ENCODE measurements at places on chromosomes 12 and 14.

DNA sequence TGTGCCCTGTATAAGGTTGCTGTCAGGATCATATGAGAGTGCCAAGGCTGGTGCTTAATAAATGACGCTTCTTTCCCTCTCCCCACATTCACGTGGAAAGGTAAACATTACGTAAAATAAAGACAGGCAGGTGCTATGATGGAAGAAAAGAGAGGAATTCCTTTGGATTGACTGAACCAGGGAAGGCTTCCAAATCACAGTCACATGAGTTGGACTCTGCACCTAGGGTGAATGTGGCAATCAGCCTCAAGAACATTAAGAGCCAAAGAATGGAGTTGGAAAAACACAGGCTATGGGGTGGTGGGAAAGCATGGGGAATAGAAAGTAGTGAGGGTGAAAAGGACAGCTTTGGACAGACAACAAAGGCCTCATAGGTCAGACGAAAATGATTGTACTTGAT, 473.1 kb downstream of the VRK1 start:
- peaks cover 61% of the 10 kb centered on the region for H3K27me3 ChIP-seq
- no peaks in the 10 kb centered on the region for H3K4me1 ChIP-seq
- no peak overlapping the region for H3K4me3 ChIP-seq

DNA sequence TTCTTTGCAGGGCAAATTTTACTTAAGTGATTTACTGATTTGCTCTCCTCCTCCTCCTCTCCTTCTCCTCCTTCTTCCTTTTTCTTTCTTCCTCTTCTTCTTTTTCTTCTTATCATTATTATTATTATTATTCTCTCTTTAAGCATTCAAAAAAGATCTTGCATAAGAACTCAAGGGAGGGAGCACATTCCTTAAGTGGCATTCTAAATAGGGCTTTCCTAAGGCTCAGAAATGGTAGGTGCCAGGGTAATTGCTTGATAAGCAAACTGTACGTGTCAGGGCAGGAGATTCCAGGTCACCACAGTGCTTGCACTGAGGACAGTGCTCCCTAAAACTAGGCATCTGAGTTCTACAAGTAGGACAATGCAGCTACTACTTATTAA, 92.4 kb downstream of the SPTSSA start:
- DNase-seq: no peak
- no peaks in the 10 kb centered on the region for H3K4me1 ChIP-seq
- no peak overlapping the region for H3K27ac ChIP-seq
- no peaks in the 10 kb centered on the region for H3K36me3 ChIP-seq
- H3K27me3 ChIP-seq: peaks cover 22% of the 10 kb centered on the region

DNA sequence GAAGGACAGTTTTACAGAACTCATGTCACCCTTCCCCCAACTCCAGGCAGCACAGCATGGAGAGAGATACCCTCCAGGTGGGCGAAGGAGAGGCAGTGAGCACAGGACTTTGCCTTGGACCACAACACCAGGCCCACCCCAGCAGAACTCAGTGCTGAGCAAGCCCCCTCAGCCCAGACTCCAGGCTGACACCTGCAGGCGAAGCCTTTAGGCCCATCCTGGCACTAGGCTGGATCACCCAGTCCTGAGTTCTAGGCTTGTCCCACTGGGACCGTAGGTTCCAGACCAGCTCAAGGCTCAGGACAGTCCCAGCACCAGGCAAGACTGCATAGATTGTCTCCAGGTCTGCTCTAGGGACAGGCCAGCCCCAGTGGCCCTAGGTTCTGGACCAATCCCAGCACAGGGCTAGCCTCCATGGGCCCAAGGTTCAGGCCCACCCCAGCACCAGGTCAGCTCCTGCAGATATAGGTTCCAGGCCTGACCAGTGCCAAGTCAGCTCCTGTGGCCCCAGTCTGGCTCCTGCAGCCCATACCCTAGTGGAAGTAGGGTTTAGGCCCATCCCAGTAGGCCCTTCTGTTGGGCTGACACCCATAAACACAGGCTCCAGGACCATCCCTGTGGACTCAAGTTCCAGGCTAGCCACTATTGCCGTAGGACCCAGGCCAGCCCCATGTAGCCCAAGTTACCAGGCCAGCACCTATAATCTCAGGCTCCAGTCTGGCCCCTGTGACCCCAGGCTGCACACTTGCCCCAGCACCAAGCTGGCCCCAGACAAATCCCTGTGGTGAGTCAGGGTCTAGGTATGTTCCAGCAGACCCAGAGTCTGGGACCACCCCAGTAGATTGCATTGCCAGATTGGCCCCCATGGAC, 9.4 kb downstream of the WASHC3 start:
- peaks cover 33% of the 10 kb centered on the region for H3K4me1 ChIP-seq
- peaks cover 53% of the 10 kb centered on the region for H3K36me3 ChIP-seq

GRCh38 chr14:22601456-22601855, 3.4 kb downstream of the ABHD4 start:
- no peak overlapping the region for H3K27ac ChIP-seq
- peaks cover 18% of the 10 kb centered on the region for H3K4me1 ChIP-seq
- no peak for DNase-seq
- no peaks in the 10 kb centered on the region for H3K27me3 ChIP-seq
- peaks cover 21% of the 10 kb centered on the region for H3K36me3 ChIP-seq

DNA sequence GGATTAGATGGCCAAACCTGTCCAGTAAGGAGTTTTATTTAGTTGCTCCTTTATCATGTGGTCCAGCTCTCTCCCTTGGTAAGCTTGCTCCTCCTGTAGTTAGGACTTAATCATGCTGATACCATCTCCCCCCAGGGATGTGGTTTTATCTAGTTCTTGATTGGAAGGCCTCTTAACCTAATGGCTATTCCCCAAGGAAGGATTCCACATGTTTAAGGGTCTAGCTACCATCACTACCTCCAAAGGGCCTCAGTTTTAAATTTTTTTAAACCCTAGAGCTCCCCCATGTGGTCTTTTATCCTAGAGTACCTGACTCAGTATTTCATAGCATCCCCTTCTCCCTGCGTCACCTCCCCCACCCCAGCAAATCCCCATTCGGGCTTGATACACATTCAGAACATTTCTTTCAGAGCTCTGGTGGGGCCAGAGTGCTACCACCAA, 22.5 kb downstream of the MAP3K12 start:
- peaks cover 18% of the 10 kb centered on the region for H3K4me1 ChIP-seq
- peak overlapping the region; percentile 58 for H3K27ac ChIP-seq
- no peak overlapping the region for H3K4me3 ChIP-seq
- no peak for DNase-seq
- no peaks in the 10 kb centered on the region for H3K27me3 ChIP-seq

DNA sequence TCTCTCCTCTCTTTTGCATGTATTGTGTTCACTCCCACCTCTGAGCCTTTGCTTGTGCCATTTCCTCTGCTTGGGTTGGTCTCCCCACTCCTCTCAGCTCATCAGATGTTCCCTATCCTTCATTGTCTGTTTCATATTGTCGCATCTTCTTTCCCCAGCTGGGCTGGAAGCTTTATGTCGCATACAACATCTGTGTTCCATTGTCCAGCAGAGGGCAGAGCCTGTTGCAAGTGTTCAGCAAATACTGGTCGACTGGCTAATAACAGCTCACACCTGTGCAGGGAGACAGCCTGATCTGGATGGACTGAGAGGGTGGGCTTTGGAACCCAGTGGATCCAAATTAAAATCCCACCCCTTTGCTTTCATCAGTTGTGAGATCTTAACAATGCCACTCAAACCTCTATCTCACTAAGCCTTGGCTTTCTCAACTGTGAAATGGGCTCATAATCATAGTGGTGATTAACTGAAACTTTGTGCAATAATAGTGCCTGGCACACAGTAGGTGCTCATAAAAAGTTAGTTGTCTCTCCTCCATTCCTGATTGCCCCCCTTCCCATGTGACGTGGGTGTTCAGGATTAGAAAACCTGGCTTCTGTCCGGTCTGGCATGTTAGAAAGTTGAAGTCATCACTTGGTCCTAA, 75.8 kb downstream of the RIN3 start:
- no peak for DNase-seq
- H3K4me1 ChIP-seq: peaks cover 65% of the 10 kb centered on the region
- peak overlapping the region; percentile 96 for H3K27ac ChIP-seq
- H3K36me3 ChIP-seq: peaks cover 17% of the 10 kb centered on the region

GRCh38 chr14:95128140-95128539, 29.2 kb downstream of the DICER1 start:
- no peak overlapping the region for H3K4me3 ChIP-seq
- H3K27ac ChIP-seq: peak overlapping the region; percentile 30
- no peak for DNase-seq
- peaks cover 5% of the 10 kb centered on the region for H3K4me1 ChIP-seq

DNA sequence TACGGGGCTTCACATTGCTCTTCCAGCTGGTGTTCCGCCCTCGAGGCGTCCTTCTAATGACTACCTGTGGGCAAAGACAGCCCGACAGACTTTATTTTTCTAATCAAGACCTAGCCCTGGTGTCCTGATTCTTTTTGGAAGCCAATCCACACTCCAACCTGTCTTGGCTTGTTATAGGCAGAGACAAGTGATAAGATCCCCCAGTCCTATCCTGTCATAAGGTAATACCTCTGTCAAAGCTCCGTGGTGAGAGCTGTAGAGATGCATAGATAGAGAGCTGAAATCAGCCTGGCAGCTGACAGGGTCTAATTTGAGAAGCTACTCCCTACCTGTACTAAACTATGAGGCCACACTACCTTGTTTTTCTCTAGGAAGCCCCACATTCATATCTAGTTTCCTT, 11.5 kb upstream of the WNK1 start:
- no peak overlapping the region for H3K27ac ChIP-seq
- H3K36me3 ChIP-seq: no peaks in the 10 kb centered on the region
- no peaks in the 10 kb centered on the region for H3K27me3 ChIP-seq
- H3K4me1 ChIP-seq: peaks cover 13% of the 10 kb centered on the region
- no peak for DNase-seq

DNA sequence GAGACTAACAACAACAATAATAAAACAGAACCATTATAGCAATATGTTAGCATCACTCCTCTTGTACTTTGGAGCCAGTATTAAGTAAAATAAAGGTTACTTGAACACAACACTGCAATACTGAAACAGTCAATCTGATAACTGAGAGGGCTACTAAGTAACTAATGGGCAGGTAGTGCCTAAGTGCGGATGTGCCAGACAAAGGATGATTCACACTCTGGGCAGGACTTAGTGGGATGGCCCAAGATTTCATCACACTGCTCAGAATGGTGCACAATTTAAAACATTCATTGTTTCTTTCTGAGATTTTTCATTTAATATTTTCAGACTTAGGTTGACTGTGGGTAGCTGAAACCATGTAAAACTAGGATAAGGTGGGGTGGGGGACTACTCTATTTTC, 131.9 kb upstream of the CAND1 start:
- no peak overlapping the region for H3K4me3 ChIP-seq
- DNase-seq: no peak
- H3K27me3 ChIP-seq: peaks cover 33% of the 10 kb centered on the region
- H3K36me3 ChIP-seq: no peaks in the 10 kb centered on the region
- no peaks in the 10 kb centered on the region for H3K4me1 ChIP-seq

DNA sequence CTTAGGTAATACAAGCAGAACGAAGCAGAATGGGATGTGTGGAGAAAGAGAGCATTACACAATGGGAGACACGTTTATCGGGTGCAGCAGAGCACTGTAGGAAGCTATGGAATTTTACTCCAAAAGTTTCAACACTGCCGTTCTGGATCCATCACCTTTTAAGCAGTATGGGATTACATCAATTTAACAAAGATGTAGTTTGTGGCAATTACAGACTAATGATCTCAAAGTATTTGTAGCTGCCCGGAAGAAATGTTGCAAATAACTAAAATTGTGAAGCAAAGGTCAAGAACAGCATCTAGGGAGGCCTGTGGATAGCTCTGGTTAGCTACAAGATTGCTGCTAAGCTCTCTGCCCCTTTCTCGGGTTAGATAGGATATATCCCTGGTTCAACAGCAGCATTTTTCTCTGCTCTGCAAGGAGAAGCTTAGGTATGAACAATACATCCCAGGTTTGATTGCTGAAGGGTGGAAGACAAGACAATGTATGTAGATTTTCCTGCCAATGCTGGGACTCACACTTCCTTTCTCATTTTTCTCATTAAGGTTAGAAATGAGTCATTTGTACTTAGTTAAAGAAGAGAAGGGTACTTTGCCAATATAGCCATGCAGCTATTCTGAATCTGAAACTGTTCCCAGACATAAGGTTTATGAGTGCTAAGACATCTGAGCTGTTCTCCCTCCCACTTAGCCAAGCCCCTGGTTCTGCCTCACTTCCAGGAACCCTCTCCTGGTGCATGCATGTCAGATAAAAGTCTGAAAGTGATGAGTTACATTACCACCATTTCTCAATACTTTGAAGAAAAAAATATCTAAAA, 75.0 kb upstream of the HIF1A start:
- H3K4me1 ChIP-seq: no peaks in the 10 kb centered on the region
- H3K4me3 ChIP-seq: no peak overlapping the region
- no peaks in the 10 kb centered on the region for H3K36me3 ChIP-seq
- H3K27me3 ChIP-seq: peaks cover 6% of the 10 kb centered on the region
- H3K27ac ChIP-seq: no peak overlapping the region
- DNase-seq: no peak

DNA sequence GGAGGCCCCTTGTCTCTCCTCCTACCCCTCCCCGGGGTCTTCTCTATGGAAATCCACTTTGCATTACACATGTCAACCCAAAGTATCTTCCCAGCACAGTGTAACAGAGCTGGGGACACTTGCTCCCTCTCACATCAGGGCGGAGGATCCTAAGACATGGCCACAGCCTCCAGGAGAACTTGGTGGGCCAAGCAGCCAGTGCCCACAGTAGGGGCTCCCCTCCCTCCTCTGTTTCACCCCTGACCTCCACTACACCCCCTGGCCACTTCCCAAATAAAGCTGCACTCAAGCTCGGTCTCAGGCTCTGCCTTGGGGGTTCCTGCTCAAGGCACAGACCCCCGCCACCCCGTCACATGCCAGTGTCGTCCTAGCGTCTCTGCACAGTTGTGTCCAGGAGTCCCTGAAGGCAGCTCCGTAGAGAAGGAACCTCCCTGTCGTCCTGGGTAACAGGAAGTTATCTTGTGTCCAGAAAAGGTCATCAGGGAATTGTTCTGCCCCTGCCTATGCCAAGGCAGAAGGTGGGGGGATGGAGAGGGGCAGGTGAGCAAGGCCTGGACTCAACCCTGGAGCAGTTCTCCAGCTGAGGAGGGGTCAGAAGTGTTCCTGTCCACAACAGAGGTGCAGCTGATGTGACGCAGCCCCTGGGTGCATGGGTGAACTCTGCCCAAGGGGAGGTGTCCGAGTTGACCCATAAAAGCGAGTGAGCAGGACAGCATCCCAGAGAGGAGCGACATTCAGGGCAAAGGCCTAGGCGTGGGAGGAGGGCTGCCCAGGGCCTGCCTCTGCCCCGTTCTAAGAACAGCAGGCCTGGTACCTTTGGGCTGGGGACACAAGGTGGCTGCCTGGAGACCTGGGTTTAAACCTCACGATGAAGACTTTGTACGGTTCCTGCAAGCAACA, 25.5 kb downstream of the DIO3 start:
- peaks cover 4% of the 10 kb centered on the region for H3K4me1 ChIP-seq
- H3K36me3 ChIP-seq: no peaks in the 10 kb centered on the region
- no peak overlapping the region for H3K27ac ChIP-seq
- peaks cover 9% of the 10 kb centered on the region for H3K27me3 ChIP-seq
- H3K4me3 ChIP-seq: no peak overlapping the region

GRCh38 chr14:104827177-104828055, 26.5 kb downstream of the ZBTB42 start:
- peaks cover 13% of the 10 kb centered on the region for H3K4me1 ChIP-seq
- no peaks in the 10 kb centered on the region for H3K27me3 ChIP-seq
- H3K36me3 ChIP-seq: peaks cover 12% of the 10 kb centered on the region
- H3K4me3 ChIP-seq: peak overlapping the region; percentile 83
- DNase-seq: peak; percentile 40
